SK-N-DZ (cell line): ENCODE measurements at places on chromosomes 2 and 18.

- no peak for DNase-seq
Observed at GRCh38 chr18:7603259-7604000, 36.3 kb downstream of the PTPRM start.

GRCh38 chr2:227765788-227766372 lies 20.2 kb downstream of the SCYGR8 start:
- DNase-seq: no peak

DNA sequence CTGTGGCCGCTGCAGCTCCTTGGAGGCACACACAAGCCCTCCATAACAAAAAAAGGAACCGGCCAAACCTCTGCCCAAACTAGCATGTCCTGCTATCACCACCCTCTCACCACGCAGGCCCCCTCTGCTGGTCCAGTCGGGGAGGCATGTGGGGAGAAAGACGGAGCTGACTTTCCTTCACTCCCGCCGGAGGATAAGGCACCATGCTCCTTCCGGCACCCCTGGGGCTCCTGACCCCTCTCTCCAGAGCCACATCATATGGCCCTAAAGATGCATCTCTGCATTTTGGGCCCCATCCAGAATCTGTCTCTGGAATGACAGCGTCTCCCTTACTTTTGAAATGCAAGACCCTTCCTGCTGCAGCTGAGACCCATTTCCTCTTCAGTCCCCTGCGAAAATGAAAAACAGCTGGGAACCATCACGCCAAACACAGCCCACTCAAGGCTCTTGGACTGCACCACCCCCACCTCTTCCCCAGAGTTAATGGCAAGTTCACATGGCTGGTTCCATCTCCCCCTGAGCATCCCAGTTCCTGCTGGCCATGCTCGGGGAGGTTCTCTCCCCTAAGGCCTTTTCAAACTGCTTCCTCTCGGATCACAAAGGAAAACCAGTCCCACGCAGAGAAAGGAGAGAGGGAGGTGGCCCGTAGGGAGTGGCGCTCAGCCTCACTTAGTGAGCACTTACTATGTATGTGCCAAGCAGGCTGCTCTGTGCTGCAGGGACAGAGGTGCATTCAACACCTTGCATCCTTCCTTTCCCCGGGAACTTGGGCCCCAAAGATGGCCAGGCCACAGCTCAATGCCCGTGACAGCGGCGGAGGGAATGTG lies 35.2 kb upstream of the MLPH start:
- peak; percentile 61 for DNase-seq

GRCh38 chr2:222792001-222792611 lies 68.7 kb upstream of the ACSL3 start:
- no peak for DNase-seq

DNA sequence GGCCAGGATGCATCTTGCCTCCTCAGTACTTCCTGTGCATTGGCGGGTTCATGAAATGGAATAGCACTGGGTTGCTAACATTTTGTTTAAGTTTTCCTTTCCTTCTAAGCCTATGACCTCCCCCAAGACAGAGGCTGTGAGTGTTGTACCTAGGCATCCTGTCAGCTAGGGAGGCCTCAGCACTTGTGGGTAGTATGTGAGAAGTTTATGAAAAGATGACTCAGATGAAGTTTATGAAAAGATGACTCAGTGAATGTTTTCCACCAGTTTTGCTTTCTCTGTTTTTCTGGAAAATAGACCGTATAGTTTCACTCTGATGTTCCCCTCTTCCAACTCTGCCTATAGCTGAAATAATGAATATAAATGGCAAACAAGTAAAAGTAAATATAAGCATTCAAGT lies 412.9 kb downstream of the TMEM182 start:
- DNase-seq: no peak

GRCh38 chr2:28411956-28412609 lies 19.4 kb downstream of the FOSL2 start:
- DNase-seq: no peak

- DNase-seq: no peak
Observed at GRCh38 chr2:83072767-83073166, 1386.3 kb downstream of the SUCLG1 start.

DNA sequence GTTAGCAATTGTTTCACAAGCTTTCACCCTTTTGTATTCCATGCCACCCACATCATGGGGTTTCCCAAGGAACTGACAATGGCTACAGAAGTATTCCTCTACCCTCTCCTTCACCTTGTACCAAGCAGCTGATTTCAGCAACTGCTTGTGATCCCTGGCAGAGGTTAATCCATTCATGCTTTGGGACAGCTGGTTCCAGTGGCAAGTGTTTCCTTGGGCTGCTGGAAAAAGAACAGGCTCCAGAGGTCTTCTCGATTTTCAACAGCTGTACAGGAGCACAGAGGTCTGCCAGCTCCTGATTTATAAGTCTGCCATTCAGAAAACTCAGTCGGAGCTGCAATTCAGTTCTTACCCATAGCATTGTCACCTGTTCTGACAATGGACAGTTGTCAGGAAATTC lies 239.2 kb upstream of the CWC22 start:
- DNase-seq: peak; percentile 25

DNA sequence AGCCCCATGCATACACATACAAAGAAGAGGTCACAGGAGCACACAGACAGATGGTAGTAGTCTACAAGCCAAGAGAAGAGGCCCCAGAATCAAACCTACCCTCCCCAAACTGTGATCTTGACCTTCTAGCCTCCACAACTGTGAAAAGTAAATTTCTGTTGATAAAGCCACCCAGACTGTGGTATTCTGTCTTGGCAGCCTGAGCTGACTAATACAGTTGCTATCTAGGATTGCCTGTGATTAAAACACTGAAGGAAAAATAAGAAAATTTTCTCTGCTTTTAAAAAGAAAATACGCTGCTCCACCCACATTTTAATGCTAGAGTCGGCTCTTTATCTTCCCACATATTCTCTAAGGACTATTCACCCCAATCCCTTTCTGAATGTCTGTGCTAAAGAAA lies 143.7 kb upstream of the TMEM200C start:
- no peak for DNase-seq

- no peak for DNase-seq
Observed at GRCh38 chr18:59359576-59359952, 499 bp upstream of the LMAN1 start.

DNA sequence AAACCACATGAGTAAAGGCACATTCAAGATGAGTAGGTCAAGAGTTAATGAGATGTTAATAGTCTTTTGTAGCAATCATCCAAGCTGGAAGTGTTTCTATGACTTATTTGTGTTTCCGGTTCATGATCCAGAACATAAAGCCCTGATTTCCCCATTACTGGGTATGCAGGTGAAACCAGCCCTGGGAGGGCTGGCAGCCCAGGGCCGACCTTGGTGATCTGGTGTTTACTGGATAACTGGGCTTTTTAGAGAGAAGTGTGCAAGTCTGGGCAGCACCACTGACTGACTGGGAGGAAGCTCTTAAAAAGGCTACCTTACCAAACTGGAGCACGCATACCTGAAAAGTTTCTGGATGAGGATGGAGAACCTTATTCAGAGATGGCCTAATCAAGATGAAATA lies 431.6 kb upstream of the VRK2 start:
- no peak for DNase-seq

GRCh38 chr2:189836644-189837043 lies 52.4 kb downstream of the PMS1 start:
- no peak for DNase-seq

DNA sequence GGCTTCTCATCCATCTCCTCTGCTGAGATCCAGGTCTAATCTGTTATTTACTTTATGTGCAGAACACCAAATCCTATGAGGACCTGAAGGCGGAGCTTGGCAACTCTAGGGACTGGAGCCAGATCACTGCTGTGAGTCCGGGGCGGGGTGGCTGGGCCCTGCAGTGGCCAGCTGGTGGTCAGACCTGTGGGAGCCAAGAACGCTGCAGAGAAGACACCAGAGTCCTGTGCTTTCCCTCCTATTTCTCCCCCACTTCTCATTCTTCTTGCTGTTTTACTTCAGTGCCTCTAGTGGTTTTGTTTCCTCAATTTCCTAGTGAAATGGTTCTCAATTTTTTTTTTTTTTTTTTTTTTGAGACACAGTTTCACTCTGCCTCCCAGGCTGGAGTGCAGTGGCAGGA lies 19.7 kb downstream of the VIL1 start:
- no peak for DNase-seq

GRCh38 chr2:218894151-218894879 lies 13.7 kb downstream of the WNT10A start:
- DNase-seq: no peak

- DNase-seq: no peak
Observed at GRCh38 chr2:129908721-129909373, 70.6 kb upstream of the RAB6C start.

GRCh38 chr2:199460846-199461710 lies 3.3 kb upstream of the SATB2 start:
- DNase-seq: no peak

- no peak for DNase-seq
Observed at GRCh38 chr2:8278709-8279354, 403.0 kb upstream of the ID2 start.

DNA sequence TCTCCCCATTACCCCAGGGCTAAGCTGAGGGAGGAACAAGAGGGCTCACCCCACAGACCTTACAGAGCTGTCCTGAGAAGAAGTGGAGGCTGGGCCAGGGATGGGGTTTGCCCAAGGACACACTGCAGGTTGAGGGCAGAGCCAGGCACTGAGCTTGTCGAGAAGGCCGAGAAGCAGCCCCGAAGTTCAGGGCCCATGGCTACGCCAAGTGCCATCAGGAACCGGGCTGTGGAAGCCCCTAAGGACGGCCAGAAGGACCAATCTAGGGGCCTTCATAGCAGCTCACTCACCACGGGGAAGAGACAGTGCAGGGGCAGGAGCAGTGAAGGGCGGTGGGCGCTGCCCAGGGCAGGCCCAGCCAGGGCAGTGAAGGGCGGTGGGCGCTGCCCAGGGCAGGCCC lies 18.6 kb upstream of the AGXT start:
- no peak for DNase-seq

DNA sequence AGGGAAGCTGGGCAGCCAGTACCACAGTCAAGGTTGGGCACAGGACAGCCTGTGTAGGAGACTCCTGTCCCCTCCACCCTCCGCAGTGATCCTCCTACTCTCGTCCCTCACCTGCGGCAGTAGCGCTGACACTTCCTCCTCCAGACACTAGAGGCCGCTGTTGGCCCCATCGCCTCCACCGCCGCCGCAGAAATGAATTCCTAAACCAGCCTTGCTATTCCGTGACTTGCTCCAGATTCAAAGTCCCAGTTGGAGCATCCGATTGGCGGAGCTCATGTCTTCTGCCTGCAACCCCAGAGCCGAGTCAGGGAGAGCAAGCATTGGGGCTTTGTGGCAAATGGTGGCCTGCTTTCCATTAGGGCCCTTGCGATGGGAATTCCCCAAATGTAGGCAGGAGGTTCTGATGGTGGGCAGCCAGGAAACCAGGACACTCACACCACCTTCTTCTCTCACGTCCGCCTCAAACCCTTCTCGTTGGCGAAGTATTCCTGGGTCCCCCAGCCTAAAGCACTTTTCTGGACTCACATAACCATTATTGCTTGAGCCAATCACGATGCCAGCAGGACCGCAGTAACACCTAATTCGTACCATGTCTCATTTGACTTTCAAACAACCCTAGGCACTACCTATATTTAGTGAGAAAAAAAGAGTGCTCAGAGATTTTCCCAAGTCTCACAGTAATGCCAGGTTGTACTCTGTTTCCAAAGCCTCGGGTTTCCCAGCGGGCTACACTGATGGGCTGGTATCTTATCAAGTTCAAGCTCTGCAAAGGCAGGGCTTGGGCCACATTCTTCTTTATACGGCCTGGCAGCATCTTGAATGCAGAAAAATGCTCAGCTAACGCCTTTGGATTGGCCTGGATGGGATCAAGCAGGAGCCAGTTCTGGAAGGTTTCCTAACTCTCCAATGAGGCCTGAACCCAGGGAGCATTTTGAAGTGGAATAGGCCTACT lies 1.2 kb upstream of the DNAJB2 start:
- DNase-seq: peak; percentile 81

DNA sequence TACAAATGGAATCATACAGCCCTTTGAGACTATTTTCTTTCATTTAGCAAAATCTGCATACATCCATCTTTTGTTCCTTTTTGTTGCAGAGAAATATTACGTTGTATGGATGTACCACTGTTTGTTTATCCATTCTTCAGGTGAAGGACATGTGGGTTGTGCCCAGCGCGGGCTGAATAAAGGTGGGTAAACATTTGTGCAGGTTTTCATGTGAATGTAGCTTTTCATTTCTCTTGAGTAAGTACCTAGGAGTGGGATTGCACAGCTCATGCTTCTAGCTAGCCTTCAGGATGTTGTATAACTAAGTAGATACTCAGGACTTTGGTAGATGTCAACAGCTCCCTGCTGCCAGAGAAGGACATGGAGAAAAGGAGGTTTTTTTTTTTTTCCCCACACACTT lies 50.6 kb upstream of the SPRED2 start:
- DNase-seq: no peak

GRCh38 chr2:171342067-171342413 lies 91.8 kb downstream of the METTL8 start:
- DNase-seq: no peak

DNA sequence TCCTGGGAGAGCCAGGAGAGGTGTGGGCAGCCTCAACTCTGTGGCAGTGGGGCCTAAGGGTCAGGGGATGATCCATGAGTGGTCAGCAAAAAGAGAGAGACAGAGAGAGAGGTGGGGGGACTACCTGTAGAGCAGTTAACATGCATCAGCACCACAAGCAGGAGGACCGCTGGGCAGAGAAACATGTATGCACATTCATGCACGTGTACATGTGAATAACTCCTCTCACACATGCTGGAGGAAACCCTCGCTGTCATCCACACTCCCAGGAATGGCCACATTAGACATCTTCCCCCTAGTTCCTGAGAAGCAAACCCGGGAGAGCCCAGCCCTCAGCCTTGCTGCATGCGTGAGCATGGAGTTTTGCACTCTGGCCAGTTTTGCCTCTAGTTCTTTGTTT lies 166.1 kb downstream of the SMAD7 start:
- DNase-seq: no peak

DNA sequence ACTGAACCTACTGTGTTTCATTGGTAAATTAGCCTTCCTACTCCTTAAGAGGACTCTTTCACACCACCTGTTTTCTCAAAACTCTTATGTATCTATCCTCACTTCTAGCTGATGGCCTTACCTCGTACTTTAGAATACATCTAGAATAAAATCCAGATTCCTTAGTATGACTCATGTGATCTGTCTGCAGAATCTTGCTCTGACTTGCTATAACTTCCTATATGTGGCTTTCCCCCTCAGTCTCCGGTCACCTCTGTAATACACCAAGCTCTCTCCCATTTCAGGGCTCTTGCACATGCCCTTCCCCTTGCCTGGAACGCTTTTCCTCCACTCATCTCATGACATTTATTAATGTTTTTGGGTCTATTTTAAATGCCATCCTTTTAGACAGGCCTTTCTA lies 95.6 kb upstream of the LHCGR start:
- DNase-seq: no peak

DNA sequence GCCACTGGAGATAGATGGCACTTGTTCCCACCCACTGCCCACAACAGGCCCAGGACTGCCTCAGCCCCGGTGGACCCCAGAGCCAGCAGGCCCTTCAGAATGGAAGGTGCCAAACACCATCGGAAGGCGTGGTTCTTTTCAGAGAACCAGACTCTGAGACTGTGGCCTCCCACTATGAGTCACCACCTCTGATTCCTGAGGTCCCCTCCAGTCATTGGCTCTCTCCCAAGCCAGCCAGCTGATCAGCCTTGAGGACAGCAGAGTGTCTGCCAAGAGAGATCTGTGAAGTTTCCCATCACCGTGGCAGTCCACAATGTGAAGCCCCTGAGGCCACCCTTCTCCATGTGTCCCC lies 10.4 kb upstream of the MAP3K2 start:
- DNase-seq: no peak

GRCh38 chr18:9885170-9886004 lies at the start of gene TXNDC2:
TSS of gene TXNDC2 (plus strand) at chr18:9885973. CDS start at chr18:9886681, 708 bp downstream.
- no peak for DNase-seq
